GM13976 (cell line): ENCODE measurements at places on chromosomes 7 and 10.

DNA sequence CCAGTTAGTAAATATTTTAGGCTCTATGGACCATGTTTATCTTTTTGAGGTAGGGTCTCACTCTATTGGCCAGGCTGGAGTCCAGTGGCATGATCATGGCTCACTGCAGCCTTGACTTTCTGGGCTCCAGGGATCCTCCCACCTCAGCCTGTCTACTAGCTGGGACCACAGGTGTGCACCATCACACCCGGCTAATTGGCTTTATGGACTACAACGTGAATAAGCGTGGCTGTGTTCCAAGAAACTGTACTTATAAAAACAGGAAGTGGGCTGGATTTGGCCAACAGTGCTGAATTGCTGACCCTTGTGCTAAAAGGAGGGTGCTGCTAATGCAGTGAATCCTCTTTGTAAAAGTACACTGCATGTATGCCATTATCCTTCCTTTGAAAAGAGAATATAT, 111.7 kb upstream of the CDK13 start:
- DNase-seq = no peak

DNA sequence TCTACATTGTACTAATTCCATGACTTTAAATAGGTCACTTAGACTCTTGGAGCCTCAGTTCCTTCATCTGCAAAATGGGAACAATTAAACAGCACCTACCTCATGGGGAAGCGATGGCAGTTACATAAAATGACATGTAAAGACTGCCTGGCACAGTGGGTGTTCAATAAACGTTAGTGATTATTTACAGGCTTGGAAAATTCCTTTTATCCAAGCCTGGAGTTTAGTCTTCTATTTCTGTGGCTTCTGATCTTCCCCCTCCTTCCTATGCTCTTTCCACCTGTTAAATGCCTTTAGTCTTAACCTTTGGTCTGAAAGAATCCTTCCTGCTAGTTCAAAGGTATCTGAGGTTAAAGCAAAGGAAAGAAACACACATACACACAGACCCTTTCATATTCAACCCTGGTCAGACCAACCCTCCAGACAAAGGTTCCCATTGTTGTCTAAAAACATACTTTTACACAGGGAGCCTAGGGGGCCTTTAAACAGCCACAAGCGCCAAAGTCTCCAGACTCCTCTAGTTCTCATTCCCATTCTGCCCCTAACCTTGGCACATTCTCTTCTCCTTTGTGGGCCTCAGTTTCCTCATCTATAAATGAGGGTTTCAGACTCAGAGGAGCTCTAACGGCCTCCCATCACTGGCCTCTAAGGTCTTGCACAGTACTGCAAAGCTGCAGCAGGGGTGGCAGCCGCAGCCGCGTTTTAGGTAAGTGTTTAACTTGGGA, 21.4 kb downstream of the SORBS1 start:
- no peak for DNase-seq

DNA sequence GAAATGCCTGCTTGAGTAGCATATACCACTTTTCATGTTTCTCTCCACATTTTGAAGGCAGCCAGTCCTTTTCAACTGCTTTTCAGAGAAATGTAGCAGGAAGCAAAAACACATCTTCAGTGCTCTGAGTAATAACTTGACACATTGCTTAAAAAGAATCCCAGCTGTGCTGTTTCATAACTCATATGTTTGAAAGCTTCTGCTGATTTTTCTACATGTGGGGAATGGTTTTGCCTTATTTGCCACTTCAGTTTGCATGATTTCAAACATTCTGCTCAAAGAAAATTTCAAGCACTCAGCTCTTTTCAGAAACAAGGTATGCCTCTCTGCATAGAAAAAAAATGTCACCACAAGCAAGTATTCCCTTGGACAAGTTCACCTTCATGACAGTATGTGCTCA, 732.8 kb downstream of the POM121L12 start:
- DNase-seq = no peak

- DNase-seq = peak; percentile 28
Measured at GRCh38 chr7:7681191-7681935, 37.0 kb downstream of the RPA3 start.
